ENCODE measurements at places on chromosomes 7 and 10.

GRCh38 chr7:94562525-94562924 is 52.9 kb downstream of the CASD1 start:
- DNase-seq, result no peak

DNA sequence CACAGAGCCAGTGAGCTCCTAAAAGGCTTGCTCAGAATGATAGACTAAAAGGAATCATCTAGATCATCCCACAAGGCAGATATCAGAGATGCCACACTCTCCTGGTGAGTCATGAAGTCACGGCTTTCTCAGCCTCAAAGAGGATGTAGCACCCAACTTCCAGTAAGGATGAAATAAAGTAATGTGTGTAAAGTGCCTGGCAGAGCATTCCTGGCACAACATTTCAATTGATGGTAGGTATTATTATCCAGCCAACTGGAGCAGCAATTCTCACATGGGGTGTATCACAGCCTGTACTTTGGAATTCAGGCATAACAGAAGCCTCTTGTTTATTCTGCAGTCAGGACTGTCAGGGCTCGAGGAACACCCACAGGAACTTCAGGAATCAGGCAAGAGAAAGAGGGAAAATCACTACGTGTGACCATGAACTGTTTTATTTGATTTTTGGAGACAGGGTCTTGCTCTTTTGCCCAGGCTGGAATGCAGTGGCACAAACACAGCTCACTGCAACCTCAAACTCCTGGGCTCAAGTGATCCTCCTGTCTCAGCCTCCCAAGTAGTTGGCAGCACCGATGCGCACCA is 5.3 kb upstream of the NAT16 start:
- no peak for DNase-seq

- no peak for DNase-seq
These were observed 343.7 kb downstream of the WDR11 start for GRCh38 chr10:121194696-121195523.

- DNase-seq, result peak; percentile 7
These were observed 6.3 kb downstream of the IFT22 start for GRCh38 chr7:101315336-101315735.

GRCh38 chr10:43046288-43046991 is 30.4 kb upstream of the RET start:
- DNase-seq, result no peak

DNA sequence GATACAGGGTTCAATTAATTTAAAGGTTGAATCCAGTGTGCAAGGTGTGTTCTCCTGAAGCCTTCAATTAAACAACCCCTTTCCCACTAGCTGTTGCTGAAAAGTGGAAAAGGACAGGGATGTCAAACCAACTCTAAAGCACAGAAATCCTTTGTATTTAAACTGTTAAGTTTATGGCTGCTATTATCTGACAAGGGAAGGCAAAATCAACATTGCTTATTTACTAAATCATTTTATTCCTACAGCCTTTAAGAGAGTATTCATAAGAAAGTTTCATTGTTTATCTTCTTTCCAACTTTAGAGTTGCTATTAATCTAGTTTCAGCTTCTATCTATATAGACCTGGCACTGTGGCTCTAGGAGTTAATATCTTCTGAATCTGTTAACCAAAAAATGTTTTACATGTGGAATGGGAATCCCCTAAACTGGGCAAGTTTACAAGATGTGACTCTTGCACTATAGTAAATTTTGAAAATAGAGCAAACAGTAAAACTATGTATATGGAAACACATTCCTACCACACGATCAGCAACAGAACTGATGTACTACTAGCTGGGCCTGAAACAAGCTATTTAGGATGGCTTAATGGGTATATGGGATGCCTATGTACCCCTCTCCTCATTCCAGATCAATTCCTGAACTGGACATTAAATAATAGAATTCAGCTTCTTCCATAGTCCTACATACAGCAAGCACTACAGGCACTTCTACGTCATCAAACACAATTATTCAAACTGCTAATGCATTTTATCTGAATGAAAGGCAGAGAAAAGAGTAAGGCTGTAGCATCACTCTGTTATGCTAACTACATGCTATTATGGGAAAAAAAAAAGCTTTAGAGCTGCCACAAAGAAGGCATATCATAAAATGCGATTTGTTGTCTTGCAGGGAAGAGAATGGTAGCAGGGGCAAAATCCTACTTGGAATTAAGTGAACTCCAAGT is 52.8 kb downstream of the CDK6 start:
- DNase-seq, result no peak

- DNase-seq, result no peak
These were observed 236.9 kb downstream of the PRKG1 start for GRCh38 chr10:51311228-51311627.

DNA sequence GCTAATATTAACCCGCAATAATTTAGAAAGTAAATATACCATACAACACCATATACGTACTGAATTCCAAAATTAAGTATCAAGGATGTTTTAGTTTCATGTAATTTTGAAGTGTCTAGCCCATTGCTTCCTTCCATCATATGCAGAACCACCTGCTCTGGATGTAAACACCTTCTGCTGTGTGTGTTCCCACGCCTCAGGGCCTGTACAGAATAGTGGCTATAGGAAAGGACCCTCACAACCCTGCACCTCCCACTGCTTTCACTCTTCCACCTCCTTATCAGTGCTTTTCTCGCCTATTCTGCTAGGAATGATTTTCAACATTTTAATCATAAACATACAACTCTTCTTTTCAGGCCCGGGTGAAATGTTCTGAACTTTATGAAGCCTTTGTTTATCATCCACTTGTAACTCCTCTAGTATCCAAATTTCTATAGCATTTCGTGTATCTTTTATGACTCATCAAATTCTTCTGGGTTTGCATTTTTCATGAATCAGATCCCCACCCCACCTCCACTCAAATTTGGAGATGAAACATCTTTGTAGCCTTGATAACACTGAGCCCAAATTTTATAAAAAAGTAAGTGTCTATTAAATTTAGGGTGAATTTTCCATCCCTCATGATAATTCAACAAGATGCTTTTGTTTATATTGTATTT is 1106.8 kb upstream of the C7orf33 start:
- DNase-seq, result peak; percentile 23

DNA sequence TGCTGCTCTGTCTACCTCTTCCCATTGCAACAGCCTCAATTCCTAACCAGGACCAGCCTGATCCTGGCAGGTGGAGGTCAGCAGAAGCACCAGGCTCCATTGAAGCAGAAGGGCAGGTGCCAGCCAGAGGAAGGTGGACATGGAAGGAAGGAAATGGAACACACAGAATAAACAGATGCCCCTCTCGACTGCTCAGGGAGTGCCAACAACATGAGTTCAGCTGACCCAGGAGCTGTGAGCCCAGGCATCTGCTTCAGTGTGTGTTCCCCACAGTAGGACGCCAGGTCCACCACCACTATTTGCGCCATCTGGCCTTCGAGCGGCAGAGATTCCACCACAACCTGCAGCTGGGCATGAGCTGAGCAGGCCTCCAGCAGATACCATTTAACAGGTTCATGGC is 56.7 kb downstream of the GPAM start:
- no peak for DNase-seq

DNA sequence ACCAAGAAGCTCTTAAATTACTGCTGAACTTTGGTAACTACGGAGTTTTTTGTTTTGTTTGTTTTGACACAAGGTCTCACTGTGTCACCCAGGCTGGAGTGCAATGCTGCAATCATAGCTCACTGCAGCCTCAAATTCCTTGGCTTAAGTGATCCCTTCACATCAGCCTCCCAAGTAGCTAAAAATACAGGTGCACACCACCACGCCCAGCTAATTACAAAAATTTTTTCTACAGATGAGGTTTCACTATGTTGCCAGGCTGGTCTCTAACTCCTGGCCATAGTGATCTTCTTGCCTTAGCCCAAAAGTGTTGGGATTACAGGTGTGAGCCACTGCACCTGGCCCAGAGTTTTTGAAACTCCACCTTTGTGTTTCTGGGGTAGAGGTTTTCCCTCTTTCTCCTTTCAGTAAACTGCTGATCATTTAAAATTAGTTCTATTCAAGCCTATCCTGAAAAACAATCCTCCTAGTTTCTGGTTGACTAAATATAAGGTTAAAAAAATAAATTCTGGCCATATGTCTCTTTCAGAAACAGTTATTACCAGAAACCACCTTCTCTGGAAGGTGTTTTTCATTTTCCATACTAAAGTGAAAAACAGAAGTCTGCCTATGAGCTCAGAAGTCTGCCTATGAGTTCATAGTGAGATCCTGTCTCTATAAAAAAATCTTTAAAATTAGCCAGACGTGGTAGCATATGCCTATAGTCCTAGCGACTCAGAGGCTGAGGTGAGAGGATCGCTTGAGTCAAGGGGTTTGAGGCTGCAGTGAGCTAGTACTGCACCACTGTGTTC is 63.9 kb downstream of the VOPP1 start:
- no peak for DNase-seq

GRCh38 chr7:79452495-79453265 is 787 bp downstream of the MAGI2 start:
- peak; percentile 23 for DNase-seq

DNA sequence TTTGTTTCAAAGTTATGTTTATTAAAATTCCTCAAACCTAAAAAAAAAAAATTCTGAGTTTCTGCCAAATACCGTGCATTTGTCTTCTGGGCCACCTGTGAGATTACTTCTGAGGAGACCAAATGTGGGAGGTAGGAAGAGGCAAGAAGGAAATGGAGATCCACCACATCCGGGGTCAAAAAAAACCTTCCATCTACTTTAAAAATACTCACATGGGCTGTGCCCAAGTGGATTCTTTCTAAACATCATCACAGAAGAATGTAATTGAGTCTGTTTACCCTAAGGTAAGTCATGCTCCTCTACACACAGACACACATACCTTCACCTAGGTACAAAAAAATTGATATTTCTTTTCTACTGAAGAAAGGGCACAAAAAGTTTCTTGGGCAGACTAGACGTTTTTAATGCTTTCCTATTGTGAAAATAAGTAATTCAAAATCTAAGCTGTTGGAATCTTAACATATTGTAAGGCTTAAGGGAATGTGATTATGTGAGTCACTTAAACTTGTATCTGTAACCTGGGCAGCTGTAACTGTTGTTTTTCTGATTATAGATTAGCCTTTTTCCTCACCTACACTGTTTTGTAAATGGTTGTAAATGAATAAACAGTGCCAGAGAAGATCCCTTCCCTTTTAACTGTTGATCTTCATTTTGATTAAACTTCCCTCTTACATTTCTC is 19.1 kb upstream of the SPOCK2 start:
- DNase-seq, result no peak

- no peak for DNase-seq
These were observed at the start of gene HOGA1 for GRCh38 chr10:97584060-97584797. TSS of gene HOGA1 (plus strand) at chr10:97584389. CDS start at chr10:97584704, 315 bp downstream.

GRCh38 chr7:16918288-16918895 is 36.6 kb upstream of the AGR3 start:
- DNase-seq, result peak; percentile 54

DNA sequence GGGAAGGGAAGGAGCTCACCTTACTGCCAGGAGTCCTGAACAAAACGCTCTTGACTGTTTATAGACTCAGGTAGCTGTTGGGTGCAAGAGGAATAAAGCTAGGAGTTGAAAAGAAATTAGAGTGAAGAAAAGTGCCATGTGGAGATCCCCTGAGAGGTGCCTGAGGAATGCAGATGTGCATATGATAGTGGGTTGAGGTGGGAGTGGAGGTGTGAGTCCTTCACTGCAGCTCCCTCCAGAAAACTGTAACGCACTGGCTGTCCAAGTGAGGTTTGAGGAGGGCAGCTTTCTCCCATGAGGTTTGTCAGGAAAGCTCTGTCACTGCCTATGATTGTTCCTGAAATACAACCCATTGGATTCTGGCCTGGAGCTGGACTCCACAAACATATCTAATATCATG is 904.8 kb upstream of the POT1 start:
- DNase-seq, result no peak

GRCh38 chr10:122740640-122741039 is 41.0 kb upstream of the C10orf120 start:
- DNase-seq, result no peak

All from NCI-H345 (cell line).